ENCODE measurements at places on chromosomes 2 and 18. TPM values are rescaled to one million over a fixed set of nuclear protein-coding genes. Genes with fewer than 3 reads are reported as not detected.

GRCh38 chr2:207202645-207203044 lies 36.9 kb upstream of the KLF7 start:
- no peak for DNase-seq

DNA sequence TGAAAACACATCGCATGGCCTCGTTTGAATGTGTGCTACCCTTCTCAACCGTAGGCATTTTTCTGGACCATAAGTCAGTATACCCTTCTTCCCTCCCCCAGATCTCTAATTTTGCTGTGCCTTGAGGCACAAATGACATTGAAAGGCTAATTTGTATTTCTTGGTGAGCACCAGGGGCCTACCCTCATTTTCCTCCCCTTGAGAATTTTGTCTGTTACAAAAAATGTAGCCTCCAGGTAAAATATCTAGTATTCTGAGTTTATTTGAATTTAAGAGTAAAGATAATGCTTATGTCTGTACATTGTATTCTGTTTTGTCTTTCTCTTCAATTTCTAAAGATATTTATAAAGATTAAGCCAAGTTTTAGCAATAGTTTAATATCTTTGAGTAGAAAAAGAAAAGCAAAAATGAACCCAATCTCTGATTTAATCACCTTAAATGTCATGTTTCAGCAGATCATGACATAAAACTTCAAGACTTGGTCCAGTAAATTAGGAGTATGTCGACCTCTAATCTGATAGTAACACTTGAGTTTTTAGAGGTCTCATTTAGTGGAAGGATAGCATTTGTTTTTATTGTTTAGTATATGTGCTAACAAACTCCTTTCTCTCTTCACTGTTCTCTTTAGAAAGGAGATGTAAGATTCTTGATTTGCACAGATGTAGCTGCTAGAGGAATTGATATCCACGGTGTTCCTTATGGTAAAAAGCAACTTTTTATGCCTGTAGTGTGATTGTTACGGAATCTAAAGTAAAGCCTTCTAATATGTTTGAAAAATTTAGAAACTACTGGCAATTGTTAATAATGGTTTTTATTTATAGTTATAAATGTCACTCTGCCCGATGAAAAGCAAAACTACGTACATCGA lies 36.4 kb downstream of the DDX1 start:
- DNase-seq, result no peak

GRCh38 chr18:3605954-3606443 lies 156.0 kb downstream of the TGIF1 start:
- no peak for DNase-seq

DNA sequence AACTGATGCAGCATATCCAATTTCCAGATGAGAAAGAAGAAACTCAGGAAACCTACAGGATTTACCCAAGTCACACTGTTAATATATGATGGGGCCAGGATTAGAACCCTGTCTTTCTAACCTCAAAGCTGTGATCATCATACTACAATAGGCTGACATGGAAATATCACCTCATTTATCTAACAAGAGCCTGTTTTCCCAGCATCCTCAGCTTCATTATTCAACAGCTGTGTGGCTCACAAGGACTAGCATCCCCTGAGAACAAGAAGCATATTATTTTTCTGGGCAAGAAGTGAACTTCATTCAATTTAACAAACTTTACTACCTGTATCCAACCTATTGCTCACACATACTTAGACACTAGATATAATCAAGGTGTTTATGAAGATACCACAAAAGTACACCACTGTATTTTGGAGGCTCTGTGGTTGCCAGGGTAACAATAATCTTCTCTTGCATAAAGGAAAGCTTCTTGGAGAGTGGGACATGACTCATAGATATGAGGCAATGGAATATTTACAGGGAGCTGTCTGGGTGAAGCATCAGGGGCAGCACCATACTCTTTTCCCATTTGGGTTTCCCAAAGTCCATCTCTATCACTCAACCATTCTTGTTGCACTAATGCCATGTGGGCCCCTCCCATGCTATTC lies 218.2 kb downstream of the RAD51AP2 start:
- DNase-seq, result no peak

DNA sequence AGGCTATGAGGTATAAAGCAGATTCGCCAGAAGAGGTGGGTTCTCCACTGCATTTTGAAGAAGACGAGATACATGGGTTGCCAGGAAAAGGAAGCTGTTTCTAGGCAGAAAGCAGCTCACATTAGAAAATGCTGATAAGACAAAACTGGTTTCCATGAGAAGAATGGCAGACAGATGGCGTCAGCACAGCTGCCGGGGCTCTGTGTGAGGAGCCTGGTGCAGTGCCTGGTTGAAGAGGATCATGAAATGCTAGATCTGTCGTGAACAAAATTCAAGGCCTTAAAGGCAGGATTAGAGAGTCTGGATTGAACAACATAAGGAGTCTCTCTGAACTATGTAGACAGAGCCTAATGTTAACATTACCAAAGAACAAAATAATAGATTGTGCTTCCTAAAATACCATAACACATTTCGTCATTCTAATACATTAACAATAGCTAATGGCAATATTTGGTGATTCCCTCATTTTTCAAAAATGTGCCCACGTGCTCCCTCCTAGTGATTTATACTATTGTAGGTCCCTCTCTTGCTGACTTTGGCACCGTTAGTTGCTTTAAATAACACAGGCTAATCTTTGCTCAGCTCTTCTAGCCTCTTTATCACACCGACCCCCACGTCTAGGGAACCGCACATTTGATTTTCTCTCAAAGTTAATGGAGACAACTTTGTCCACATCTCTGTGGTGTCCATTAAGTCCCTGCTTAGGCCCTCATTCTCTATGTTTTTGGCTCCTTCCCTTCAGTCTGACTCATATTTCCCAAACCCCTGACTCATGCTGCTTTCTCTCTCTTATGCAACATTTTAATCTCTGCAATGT lies 38.2 kb downstream of the EFEMP1 start:
- no peak for DNase-seq

DNA sequence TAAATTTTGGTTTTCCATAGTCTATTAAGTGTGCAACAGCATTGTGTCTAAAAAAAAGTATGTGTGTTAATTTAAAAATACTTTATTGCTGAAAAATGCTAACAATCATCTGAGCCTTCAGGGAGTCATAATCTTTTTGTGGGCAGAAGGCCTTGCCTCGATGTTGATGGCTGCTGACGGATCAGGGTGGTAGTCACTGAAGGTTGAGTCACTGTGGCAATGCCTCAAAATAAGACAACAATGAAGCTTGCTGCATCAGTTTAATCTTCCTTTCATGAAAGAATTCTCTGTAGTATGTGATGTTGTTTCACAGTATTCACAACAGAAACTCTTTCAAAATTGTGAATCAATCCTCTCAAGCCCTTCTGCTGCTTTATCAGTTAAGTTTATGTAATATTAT lies 31.3 kb downstream of the HDHD2 start:
- DNase-seq, result no peak

GRCh38 chr2:54724560-54725342 lies 1.3 kb downstream of the EML6 start:
- peak; percentile 43 for DNase-seq

Gene CCDC88A
- total RNA-seq, result 13.4 TPM

GRCh38 chr2:157874997-157875640 lies 1.0 kb downstream of the ACVR1 start:
- DNase-seq, result no peak

Gene IL36RN
- total RNA-seq, result not detected

Gene ABHD1
- 0.34 TPM for total RNA-seq

DNA sequence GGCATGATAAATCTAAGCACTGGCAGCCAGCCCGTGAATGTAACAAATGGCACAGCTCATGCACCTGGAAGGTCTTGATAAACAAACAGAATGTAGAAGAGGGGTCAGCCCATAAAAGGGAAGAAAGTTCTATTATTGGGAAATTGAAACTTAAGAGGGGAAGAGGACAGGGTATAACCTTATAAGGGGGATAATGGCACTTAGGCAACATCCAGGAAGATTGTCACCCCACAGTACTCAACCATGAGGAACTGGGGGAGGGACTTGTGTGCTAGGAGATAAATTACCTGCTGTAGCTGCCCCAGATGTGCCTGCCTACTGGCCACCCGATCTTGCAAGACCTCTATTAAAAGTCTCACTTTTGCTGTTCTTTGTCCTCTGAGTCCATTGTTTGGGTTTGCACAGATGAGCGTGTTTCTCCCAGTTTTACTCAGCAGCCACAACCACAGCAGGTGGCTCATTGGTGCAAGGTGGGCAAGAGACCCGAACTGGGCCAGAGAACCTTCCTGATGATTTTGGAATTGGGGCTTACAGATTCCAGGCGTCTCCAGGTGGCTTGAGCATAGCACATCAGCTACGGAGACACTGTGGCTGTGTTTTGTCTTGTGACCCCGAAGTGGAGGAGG lies 79.0 kb upstream of the TAF1B start:
- DNase-seq, result no peak

DNA sequence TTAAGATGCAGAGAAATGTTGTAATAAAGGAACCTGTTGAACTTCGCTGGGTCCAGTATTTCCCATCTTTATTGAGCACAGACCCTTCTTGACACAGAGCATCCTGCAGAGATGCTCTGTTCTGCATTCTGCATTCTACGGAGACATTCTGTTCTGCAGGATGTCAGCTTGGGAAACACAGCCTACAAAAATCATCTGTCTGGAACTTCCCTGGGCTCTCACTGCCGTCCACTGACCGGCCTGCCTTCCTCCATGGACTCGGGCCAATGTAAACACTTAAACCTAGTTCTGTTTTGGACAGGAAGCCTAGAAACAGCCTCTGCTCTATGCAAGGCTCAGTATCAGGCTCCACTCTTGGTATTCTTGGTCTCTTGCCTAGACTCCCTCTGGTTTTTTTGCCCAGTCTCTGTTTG lies 90.0 kb upstream of the PPP1CB start:
- DNase-seq, result peak; percentile 81

- DNase-seq, result no peak
Observed at GRCh38 chr2:79824086-79824786, 311.4 kb downstream of the CTNNA2 start.

Gene ASNSD1
- 18.5 TPM for total RNA-seq

DNA sequence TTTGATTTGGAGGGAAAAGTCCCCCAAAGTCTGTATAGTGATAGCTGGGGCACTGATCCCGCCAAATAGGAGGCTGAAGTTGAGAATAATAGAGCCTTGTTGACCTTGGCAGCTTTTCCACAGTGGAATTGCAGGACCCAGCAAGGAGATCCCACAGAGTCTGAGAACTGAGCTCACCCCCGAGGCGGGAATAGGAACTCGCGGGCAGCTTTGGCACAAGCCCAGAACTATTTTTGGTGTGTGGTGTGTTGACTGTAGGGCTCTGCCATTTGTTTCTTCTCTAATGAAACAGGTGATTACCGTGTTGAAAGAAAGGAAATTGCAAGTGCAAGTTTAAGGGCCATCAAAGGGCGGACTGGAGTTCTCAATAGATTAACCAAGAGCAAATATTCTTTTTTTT lies 34.0 kb downstream of the SH3RF3 start:
- DNase-seq, result no peak

GRCh38 chr2:240603846-240604245 lies 17.3 kb downstream of the CAPN10 start:
- DNase-seq, result peak; percentile 12

DNA sequence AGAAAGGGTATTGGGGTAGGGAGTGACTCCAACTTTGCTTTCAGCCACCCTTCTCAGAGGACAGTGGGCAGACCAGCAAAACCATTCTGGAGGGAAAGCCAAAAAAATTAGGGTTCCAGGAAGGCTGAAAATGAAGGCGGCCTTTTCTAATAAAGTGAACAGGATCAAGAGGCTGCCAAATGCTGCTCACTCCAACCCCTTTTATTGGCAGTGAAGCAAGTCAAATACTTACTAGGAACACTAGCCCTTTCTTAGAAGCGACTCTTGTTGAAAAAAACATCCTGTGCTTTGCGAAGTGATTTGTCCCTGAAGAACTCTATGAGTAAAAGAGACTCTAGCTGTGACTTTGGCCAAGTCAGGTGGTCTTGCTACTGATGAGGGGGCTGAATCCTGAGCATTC lies 83.6 kb upstream of the CYP1B1 start:
- DNase-seq, result no peak

DNA sequence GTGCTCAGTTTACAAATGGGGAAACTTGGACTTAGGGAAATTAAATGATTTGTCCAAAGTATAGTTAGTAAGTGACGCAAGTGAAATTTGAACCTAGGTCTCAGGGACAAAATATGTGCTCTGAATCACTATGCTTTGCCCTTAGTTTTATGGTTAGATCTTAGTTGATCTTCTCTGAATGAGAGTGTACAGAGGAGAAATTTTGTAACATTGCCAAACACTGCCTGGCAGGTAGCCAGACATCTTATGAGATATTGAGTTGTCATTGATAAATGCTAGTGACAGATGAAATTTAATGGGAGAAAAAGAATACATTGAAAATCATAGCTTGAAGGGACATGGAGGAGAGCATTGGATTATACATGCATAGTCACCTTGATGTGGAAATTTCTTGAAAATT lies 91.4 kb downstream of the GALNT1 start:
- DNase-seq, result peak; percentile 27

DNA sequence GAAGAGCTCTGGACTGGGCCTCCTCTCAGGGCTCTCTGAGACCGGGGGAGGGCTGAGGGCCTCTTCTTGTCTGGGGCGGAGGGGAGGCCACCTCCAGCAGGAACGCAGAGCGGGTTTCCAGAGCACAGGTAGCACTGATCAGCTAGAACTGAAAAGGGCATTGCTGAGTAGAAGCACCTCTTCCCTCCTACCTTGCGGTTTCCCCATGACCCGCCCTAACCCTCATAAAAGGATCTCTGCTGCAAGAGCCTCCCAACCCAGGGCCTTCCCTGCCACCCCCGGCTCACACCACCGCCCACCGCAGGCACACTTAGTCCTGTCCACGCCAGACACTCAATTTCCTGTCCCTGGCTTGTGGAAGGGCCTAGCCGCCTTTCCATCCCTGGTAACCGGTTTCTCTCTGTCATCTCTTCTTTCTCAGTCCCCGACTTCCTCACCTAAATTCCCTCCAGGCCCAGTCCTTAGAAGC lies 966 bp downstream of the ADCY3 start:
- DNase-seq, result peak; percentile 54

DNA sequence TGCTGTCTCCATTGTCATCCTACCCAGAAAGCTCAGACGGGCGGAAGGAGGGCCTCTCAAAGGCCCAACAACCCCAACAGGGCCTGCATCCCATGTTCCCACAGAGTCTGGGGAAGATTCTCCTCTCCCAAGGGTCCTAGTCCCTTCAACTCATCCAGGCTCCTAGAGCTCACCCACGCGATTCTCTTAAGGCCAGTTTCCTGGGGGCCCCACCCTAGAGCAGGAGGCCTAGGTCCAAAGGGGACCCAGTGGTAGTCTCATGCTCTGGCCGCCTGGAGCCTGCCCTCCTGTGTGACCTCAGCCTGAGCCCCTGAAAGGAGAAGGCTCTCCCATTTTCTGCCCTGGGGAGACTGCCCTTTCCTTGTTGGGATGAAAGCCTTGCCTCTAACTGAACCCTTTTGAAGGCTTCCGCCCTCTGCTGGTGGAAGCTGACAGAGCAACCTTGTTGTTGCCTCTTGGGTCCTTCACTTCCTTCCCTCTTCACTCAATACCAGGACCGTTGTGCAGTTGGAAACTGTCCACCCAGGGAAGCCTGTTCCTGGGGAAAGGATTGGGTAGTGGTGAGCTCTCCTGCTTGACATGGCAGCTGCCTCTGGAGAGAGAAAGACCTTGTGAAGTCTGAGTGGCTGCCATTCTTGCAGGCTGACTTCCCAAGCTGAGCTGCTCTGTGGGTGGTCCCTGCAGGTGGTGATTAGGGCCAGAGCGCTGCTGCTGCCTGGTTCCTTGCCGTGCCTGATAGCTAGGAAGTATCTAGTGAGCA lies 86.0 kb upstream of the ALPP start:
- peak; percentile 79 for DNase-seq
